AG20443 (cell line): ENCODE measurements at places on chromosomes 4 and X.
A peak's percentile ranks its signal among the peaks of the same experiment; 100 is the strongest.

GRCh38 chrX:135531813-135532212 lies 11.4 kb downstream of the INTS6L start:
- DNase-seq = no peak

DNA sequence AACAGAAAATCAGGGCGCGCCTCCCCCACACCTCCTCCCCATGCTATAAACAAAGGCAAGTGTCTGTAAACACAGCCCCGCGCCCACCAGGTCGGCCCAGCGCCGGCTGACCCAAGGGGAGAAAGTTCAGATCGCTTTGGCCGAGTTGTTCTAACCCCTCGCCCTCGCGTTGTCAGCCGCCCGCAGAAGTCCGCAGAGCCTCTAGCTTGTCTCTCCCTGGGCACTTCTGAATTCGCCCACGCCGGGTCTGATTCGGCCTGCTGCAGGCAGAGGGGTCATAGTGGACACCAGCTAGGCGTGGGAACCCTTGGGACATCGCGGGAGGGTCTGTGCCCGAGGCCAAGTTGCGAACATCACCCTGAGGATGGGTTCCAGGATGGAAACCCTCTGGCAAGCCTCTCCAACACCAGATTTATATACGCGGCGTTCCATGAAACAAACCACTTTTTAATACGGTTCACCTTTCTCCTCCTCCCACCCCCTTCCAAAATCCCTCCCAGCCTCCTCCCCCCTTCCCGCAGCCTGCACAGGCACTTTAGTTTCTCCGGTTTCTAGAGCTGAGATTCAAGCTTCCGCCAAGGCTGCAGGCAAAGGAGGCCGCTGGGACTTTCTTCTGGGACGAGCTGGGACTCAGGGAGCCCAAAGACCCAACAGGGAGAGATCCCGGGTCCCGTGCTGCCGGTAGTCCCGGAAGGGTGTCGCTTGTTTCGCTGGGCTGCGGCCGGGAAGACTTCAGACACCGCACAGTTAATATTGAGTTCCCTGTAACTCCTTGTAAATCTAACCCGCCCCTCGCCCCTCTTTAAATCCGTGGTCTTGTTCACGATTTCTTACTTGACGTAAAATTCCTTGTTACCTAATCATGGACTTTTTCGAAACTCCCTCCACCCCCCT lies 4.7 kb downstream of the HAND2 start:
- DNase-seq = no peak

DNA sequence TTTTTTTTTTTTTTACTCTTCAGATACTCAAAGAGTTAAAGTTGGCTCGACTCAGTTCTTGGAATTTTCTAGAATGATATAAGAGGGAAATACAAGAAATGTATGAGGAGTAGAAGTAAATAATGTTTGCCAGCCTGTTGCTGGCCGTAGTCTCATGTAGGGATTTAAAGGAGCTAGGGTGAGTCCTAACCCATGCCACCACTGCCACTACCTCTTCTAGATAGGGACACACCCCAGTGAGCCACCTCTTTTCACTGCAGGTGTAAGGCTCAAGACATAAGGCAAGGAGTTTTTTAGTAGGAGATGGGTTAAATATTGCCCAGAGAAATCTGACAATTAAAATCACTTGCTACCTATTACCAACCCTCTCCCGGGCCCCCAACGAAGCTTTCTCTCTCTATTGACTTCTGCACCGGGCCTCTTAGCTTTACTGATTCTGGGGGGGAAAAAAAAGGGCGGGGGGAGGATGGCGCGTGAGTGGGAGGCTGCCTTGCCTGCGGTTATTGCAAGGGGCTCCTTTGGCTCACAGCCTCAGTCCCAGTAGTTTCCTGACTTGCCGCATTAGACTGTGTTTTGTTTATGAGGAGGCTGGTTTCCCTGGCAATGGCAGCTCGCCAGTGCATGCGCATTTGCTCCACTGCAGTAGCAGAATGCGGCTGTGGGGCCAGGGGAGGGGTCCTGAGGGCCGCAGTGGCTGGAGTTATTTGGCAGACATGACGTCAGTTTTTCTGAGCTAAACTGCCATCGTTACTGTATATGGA lies 3.0 kb downstream of the LINC00632 start:
- DNase-seq = peak; percentile 48

DNA sequence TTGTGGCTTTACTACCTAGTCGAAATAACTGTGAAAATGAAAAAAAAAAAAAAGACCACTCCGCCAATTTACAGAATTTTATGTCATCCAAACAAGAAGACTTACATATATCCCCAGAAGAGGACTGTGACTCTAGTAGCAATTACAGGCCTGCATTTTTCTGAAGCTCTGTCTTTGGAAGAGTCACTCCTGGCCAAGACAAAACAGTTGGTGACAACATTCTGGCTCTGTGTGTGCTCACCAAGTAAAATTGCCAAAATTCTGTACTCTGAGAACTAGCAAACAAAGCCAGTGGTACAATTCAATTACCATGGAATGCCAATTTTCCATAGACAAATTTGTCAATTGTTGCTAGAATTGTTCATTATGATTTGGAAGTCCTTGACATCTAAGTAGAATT lies 311.1 kb downstream of the PDGFC start:
- peak; percentile 23 for DNase-seq

- no peak for DNase-seq
Measured at GRCh38 chrX:43880425-43880824, 1.8 kb downstream of the MAOB start.

GRCh38 chr4:1113311-1114009 lies at the start of gene RNF212:
RNF212 (minus strand) TSS chr4:1113564; CDS start chr4:1113464, 100 bp downstream.
- peak; percentile 81 for DNase-seq

- DNase-seq = no peak
Measured at GRCh38 chr4:62399242-62399641, 1199.1 kb downstream of the ADGRL3 start.

GRCh38 chr4:119774840-119775239 lies 146.2 kb upstream of the PDE5A start:
- no peak for DNase-seq

DNA sequence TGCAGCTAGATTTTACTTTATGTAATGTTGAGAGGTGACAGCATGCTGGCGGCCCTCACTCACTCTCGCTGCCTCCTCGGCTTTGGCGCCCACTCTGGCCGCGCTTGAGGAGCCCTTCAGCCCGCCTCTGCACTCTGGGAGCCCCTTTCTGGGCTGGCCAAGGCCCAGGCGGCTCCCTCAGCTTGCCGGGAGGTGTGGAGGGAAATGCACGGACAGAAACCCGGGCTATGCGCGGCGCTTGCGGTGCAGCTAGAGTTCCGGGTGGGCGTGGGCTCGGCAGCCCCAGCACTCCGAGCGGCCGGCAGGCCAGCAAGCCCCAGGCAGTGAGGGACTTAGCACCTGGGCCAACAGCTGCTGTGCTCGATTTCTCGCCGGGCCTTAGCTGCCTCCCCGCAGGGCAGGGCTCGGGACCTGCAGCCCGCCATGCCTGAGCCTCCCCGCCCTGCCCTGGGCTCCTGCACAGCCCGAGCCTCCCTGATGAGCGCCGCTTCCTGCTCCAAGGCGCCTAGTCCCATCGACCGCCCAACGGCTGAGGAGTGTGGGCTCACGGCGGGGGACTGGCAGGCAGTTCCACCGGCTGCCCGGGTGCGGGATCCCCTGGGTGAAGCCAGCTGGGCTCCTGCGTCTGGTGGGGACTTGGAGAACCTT lies 128.7 kb downstream of the GASK1B start:
- no peak for DNase-seq

DNA sequence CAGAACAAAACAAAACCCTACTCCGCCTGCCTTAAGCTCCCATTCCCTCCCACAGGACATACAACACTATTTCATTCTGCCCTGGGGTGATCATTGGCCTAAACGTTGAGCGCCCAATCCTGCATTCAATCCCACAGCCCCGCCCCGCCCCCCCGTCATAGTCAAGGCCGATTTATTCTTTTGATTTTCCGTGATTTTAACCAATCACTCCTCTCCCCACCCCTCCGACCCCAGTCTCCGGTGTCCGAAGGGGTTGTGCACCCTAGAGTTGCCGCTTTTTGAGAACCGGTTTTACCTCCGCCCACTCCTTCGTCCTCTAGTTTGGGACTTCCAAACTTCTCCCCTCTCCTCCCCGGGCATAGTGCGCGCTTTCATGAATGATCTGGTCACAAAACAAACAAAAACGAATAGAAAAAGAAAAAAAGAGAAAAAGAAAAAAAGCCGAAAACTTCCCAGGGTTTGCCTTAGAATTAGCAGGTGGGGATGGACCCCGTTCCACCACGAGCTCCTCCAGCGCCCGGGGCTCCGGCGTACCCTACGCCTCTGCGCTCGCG lies 446 bp upstream of the UBE2A start:
- peak; percentile 46 for DNase-seq

DNA sequence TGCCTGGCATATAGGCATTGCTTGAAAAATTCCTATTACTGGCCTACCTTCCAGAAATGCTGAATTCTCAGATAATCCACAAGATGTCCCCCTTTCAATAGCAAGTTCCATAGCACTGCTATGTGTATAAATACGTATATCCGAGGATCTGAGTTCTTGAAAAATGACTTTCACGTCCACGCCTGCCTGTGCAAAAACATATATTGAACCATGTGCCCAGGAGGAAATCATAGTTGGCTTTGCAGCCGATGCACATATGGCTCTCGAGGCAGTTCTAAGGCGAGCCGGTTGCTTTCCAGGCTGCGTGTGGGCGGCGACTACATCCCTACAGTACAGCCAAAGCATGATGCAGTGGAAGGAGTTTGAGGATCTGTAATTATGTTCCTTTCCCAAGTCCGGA lies 55.4 kb upstream of the ESX1 start:
- DNase-seq = peak; percentile 29

- DNase-seq = no peak
Measured at GRCh38 chr4:169234137-169234855, 36.5 kb downstream of the SH3RF1 start.

DNA sequence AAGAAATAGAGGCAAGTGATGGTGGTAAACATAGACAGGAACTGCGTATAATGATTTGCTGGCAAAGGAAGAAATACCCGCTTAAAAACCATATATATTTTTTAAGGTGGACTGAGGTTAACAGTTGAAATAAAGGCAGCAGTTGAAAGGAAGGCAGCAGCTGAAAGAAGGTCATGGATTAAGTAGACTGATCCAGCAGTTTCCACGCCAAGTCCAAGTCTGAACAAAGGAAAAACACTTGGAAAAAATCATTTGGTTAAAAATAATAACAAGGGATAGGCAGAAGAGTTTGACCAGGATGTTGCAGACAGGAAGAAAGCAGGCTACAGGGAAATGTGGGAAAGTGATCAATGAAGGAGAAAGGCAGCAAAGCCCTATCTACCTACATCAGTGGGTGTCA lies 93.6 kb downstream of the AMELX start:
- no peak for DNase-seq

DNA sequence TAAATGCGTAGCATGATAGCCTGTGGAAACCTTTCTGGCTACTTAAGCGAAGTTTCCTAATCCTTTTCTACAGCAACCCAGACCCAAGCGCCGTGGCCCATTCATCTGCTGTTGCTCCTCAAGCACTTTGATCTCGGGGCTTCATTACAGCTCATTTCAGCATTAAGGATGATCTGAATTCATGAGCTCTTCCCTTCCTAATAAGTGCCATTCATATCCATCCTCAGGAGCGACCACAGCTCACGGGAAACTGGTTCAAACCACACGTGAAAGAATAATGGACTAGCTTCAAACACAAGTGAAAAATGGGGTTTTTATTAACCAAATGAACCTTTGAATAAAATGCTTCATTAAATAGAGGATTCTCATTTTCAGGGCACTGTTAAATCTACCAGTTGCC lies 202.6 kb upstream of the LEF1 start:
- DNase-seq = no peak

DNA sequence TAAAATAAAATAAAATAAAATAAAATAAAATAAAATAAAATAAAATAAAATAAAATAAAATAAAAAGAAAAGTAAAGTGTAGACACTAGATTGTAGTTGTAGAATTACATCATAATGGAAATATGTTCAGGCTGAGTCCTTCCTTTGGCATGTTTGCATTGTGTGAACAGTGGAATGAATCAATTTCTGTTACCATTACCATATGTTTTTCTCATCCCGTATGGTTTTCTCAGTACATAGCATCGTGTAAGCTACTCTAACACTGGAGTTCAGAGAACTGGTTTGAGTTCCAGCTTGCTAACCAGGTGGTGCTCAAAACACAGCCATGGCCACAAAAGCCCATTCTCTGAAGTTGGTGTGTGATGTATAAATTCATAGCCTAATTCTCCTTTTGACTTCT lies 45.9 kb downstream of the USP11 start:
- peak; percentile 27 for DNase-seq

- DNase-seq = no peak
Measured at GRCh38 chr4:119697887-119698393, 69.3 kb upstream of the PDE5A start.

GRCh38 chrX:123230798-123231197 lies 46.7 kb downstream of the GRIA3 start:
- DNase-seq = no peak

GRCh38 chr4:18980516-18981233 lies 959.1 kb upstream of the LCORL start:
- DNase-seq = no peak

DNA sequence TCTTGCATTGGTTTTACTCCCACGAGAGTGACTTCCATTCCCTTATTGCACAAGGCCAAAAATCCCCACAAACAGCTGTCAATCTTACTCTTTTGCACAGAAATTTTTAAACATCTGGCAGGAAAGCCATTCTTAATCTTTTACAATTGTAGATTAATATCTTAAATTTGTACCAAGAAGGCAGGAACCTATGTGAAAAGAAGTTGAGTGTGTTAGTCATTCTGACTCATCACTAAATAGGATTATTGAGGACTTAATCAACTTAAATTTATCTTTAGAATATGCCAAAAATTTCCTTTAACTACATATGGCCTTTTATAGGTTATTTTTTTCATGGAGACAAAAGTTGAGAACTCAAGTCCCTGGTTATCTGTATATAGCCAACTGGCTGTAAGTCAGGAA lies 49.0 kb upstream of the VEGFC start:
- DNase-seq = no peak

- DNase-seq = no peak
Measured at GRCh38 chr4:158590306-158590705, 68.6 kb downstream of the RXFP1 start.

DNA sequence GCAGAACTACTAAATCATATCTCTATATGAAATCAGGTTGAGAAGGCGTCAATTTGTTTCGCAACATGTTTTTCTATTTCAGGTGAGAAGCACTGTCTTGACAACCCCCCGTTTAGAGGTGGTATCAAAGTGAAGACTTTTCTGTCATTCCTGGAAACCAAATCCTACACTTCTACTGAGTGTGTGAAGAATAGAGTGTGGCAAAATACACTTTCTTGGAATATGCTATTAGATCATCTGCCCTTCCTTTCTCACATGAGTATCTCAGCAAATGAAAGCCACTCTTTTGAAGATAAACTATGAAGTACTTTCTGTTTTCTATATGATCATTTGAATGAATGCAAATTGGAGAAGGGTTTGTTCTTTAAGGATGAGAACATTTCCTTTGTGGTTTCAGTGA lies 174.0 kb upstream of the FMR1 start:
- DNase-seq = no peak

GRCh38 chrX:30806187-30806728 lies 82.8 kb downstream of the TAB3 start:
- DNase-seq = no peak

GRCh38 chr4:173371292-173372192 lies 788 bp downstream of the SAP30 start:
- DNase-seq = peak; percentile 82
